ENCODE measurements at places on chromosomes 6 and 20. TPM values are rescaled to one million over a fixed set of nuclear protein-coding genes. Genes with fewer than 3 reads are reported as not detected.

- DNase-seq = no peak
These were observed 58.4 kb upstream of the RNF217 start for GRCh38 chr6:124903797-124904196.

The GZF1 gene
- total RNA-seq = 18.7 TPM

DNA sequence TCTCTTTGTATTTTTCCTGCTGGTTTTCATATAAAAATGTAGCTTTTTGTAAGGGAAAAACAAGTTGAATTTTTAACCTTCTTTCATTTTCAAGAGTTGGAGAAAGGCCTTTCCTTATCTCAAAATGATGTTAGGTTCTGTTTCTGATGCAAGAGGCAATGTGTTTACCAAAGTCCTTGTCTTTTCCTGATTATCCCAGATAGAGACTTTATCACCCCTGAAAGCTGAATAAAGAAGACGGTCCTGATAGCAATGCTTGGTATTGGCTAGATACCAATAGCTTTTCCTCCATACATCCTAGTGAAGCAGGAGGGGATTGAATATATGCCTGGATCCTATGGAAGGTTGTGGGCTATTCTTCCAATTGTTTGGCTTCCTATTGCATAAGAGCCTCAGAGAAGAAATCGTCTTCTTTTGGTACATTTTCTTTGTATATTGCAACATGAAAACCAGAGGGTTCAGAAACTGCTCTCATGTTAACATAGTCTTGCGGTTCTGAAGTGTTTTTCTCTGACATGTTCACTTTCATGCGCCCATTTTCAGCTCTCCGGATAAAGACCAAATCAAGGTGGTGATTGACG is 5.5 kb downstream of the PNLDC1 start:
- no peak for DNase-seq

The KPNA5 gene
- 5.2 TPM for total RNA-seq

The PLCB4 gene
- total RNA-seq = 26.8 TPM

The LY6G6F gene
- total RNA-seq = not detected

The CCM2L gene
- total RNA-seq = not detected

- no peak for DNase-seq
These were observed 5.7 kb downstream of the EBF4 start for GRCh38 chr20:2698186-2698817.

DNA sequence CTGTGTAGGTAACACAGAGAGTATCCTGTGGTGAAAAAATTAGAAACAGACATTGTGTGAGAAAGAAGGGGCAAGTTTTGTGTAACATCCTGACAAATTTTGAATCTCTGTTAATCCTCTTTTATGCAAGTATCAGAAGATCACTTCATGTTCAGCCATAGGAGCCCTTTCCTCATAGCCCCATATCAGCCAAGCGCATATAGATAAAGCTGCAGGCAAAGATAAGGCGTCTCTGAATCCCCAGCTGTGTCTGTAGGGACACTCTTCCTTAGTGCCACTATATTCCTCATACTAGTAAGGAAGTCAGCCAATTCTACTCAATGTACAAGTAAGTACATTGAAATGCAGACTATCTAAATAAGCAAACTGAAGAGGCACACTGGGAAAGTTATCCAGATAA is 22.3 kb downstream of the HTR1E start:
- DNase-seq = no peak

GRCh38 chr6:139017227-139017626 is 11.3 kb upstream of the ABRACL start:
- no peak for DNase-seq

The MOG gene
- not detected for total RNA-seq

The KCNK16 gene
- total RNA-seq = not detected

DNA sequence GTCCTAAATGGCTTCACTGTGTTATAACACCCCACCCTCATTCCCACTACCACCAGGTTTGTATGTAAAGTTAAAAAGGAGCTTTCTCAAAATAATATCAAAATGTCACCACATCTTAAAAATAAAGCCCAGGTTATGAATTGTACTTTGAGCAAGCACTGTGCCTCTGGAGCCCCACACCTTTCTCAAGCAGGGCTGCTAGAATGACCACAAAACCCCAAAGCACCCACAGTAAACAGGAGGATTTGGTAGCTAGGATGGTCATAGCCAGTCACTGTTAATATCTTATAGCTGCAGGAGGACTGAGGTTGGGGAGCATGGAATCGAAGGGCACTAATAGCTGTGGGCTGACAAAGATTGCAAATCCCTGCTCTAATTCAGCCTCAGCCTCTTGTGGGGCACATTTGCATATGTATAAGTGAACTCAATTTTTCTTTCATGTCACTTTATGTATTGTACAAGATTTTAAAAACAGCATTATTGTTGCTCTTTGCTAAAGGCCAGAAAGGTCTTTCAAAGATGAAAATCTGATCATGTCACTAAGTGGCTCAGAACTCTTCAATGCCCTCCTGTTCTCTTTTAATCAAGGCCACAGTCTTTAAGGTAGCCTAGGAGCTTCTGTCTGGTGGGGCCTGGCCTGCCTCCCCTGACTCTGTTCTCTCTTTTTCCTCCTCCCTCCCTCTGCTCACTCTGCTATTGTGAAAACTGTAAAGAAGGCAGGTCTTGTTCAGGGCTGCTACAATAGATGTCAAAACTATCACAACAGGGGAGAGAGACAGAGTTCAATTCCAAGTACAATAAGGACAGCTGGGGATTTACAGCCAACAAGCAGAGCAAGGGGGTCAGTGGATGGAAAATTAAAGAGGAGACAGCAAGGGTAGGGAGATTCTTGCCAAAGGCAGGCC is 101.6 kb downstream of the TMEM200A start:
- no peak for DNase-seq

DNA sequence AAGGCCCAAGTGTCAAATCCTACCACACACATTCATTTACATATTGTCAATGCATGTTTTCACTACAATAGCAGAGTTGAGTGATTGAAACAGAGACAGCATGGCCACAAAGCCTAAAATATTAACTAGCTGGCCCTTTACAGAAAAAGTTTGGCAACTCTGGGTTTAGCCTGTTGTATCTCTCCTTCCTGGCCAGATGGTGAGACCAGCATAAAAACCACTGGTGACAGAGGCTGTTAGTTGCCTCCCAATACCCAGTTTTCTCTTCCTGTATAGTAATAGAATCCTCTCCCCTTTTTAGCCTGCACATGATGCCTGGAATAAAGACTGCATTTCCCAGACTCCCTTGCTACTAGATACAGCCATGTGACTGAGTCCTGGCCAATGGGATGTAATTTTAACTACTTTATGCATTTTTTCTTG is 100.0 kb upstream of the TAB2 start:
- DNase-seq = no peak

DNA sequence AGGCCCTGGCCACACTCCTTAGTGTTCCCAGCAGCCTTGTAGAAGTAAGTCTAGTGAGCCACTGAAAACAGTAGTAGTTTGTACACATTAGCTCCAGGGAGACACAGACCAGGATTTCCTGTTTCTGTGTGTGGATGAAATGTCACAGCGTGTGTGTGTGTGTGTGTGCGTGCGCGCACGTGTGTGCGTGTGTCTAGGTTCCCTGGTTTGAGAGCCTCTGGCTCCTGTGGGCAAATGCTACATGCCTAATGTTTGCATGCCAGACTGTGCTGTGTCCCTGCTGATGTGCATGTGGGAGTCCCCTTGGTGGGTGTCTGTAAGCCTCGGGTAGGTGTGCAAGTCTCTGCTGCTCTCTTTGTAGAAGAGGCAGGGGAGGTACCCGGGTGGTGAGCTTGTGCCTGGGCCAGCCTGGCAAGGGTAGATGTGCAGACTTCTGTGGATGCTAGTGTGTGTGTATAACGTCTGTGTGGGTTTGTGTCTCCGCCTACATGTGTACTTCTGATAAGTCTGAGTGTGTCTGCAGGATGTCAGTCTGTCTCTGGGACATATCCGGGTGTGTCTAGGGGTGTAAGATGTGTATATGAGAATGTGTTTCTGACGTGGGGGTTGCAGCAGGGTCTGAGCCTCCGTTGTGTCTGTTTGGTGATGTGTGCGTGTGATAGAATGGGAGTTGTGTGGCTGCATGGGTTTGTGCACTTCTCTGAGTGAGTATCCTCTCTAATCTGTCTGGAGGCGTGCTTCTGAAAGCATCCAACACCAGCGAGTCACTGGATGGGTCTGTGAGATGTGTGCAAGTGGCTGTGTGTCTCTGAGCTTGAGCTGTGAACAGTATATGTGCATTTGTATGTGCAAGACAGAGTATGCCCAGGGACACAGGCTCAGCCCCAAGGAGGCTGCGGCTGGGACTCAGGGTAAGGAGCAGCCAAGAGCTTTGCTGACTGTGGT is 19.0 kb upstream of the TLDC2 start:
- DNase-seq = no peak

- DNase-seq = peak; percentile 8
These were observed 529.3 kb downstream of the QKI start for GRCh38 chr6:163943607-163944385.

DNA sequence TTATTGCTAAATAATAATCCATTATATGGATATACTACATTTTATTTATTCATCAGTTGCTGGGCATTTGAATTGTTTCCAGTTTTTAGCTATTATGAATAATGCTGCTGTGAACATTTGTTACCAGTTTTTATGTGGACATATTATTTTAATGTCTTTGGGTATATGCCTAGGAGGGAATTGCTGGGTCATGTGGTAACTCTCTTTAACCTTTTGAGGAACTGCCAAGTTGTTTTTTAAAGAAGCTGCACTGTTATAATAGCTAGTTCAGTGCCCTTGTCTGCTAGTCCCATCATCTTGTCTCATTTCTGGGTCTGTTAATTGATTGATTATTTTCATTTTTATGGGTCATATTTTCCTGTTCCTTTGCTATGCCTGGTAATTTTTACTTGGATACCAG is 56.3 kb downstream of the FOXO3 start:
- no peak for DNase-seq

GRCh38 chr6:56947924-56948323 is 7.0 kb upstream of the BEND6 start:
- no peak for DNase-seq

DNA sequence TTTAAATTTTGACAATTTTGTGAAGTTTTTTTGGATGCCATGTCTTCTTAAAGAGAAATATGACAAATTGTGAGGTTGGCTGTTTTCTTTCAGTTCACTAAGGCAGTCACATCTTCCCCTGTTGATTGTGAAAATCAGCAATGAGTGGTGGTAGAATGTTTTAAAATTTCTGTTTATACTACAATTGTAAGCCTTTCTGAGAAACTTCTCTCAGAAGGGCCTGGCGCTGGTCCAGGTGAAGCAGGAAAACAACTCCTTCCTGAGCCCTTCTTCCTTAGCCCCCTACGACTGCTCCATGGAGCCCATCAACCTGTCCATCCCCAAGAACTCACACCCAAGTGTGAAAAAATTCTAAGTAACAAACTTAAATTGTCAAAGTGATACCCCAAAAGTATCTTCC is 80.6 kb downstream of the SSR1 start:
- no peak for DNase-seq

DNA sequence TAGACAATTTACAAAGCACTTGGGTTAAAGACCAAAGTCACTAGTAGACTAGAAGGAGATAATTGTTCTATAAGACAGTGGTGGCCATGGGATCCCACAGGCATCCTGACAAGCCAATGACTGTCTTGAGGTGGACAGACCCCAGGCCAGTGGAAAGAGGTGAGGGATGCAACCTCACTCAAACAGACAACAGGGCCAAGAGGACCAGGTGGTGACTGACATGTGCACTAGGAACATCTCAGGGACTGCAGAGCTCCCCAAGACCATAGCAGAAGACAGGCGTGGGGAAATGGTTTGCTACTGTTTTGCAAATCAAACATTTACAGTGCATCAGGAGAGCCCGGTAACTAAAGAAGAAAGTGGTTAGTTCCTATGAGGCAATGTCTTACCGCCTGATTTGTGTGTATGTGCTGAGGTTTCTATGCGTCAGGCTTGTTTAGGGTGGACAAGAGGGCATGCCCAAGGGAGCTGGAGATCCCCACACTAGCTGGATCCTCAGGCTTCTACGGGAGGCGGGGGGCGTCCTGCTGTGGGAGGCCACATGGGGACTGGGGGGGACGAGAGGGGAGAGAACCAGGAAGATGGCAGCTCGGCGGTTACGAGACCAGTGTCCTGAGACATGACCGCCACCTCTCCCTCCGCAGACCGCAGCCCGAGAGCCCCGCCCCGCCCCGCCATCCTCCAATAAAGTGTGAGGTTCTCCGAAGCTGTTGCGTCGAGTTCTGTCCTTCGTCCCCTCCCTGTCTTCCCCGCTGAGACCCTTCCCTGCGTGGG is 623 bp upstream of the MRPS26 start:
- peak; percentile 49 for DNase-seq

DNA sequence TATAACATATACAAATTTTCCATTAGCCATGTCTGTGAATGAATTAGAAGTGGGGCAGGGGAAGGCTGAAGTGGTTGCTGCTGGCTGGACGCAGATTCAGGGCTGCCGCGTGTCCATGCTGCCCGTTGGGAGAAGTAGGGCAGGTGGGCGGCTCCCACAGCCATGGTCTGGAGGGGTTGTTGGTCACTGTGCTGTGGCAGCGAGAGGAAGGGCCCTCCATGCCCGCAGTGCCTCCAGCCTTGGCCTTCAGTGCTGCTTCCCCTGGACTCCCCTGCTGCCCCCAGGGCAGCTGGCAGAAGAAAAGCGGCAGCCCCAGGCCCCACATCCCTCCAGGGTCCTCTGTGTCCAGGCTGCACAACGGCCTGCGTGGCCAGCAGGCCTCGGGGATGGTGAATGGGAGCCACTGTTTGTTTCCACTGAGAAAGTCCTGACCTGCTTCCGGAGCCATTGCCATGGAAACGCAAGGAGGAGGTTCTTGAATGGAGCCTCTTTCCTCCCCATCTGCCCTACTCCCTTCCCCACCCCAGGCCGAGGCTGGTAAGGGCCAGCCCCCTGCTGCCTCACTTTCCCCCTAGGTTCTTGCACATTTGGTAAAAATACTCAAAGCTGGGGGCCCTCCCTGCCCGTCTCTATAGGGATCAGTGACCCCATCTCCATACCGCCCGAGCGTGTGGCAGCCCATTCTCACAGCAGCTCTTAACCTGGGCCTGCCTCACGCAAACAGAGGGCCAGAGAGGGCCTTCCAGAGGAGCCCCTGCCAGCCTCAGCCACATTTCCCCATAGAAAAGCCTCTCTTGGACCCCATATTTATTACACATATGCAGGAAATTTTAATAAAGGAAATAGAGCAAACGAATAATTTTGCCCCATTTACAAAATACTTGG is 113.3 kb downstream of the SASH1 start:
- no peak for DNase-seq

DNA sequence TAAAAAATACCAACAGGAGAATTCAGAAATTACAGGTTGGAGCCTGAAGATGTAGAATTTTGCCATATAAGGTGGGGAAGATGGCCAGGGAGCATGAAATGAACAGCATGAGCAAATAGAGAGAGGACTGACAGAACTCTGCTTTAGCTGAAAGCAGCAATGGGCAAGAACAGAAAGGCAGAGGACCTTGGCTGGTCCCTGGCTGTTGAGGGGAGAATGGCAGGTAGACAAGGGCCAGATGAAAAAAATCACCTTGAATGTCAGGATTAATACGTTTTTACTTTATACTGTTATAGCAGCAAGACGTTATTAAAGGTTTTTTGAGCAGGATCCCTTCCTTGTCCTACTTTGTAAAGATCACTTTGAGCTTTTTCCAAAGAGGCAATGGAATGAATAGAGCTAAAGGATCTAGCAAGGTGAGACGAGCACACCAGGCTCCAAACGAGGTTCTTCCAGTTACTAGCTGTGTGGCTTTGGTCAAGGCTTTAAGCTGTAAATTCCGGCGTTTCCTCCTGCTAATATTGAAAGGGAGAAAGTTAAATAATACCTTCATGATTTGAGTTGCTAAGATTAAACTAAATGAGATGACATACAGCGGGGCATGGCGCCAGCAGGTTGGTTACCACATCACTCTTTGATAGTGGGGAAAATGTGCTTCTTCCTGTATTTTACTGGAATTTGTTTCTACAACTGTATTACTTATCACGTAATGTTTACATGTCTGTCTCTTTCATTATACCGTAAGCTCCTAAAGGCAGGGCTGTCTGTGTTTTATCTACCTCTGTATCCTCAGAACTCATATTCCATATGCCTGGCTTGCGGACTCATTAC is 776 bp downstream of the PPIL1 start:
- peak; percentile 10 for DNase-seq

Data from A172 (cell line).